Peyer's patch (tissue), 4 donors: ENCODE measurements at places on chromosomes 7 and 10.

DNA sequence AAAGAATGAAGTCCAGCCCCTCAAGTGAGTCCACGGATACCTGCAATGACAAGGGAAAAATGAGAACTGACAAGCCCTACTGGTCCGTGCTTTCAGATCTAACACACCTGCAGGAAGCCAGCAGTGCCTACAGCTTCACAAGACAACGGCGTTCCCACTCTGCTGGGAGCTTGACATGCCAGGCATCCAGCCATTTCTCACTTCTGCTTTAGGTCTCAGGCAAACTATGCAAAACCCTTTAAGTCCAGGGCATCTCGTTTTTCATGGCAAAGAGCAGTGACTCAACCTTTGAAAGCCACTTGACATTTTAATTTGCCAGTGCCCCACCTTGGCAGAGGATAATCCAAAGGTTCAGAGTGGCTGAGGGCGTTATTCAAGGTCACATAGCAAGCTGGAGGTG is 49.1 kb upstream of the GPAM start:
- DNase-seq: no peak

- no peak for DNase-seq
These were observed 105.5 kb downstream of the SLC25A13 start for GRCh38 chr7:96216373-96216772.

GRCh38 chr10:133318494-133319127 is 9.9 kb downstream of the ZNF511 start:
- peak; percentile 54 for DNase-seq

DNA sequence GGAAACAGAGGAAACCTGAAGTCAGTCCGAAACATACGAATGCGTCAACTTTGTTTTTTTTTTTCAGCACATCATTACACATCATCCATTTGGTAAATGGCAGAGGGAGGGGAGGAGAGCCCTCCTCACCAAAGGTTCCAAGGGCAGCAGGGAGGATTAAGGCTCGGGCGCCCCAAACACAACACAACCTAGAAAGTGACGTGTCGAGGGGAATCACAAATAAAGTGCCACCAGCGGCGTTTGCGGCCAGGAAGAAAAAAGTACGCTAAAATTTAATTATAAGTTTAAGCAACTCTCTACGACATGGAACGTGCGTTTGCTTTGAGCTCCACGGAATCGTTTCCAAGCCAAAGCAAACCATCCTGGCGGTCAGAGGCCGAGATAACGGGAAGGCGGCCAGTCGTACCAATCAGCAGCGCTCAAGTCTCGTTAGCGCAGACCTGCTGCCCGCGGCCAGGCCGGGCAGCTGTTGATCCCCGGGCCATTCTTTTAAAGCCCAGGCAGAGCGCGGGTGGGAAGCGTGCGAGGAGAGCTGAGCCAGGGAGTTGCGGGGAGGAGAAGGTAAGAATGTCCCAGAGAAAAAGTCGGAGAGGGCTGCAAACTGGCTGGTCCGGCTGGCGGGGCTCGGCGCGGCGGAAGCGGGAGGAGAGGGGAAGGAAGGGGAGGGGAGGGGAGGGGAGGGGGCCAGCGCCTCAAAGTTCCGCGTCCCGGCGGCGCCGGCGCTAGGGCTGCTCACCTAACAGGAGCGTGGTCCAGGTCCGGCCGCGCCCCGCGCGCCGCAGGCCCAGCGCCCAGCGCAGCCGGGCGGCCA is 719 bp downstream of the DPY19L1 start:
- DNase-seq: peak; percentile 69

- no peak for DNase-seq
These were observed 23.6 kb upstream of the ZNF37A start for GRCh38 chr10:38070501-38070900.

DNA sequence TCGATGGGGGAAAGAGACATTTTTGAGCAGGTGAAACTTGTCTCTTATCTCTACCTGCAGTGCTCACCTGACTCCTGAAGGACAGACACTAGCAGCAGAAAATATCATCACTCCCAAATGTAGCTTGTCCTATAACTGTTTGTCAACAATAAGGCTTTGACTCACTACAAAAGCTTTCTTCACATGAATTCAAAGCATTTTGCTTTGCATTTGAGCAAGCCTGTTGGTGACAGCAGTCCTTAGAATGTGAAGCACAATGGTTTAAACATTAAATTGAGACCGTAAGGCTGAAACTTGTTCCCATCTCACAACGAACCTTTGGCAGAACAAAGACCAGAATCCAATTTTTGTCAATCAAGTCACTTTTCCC is 30.6 kb upstream of the ZNRF2 start:
- DNase-seq: no peak

- peak; percentile 76 for DNase-seq
These were observed 6.6 kb upstream of the INSIG1 start for GRCh38 chr7:155291045-155291530.

DNA sequence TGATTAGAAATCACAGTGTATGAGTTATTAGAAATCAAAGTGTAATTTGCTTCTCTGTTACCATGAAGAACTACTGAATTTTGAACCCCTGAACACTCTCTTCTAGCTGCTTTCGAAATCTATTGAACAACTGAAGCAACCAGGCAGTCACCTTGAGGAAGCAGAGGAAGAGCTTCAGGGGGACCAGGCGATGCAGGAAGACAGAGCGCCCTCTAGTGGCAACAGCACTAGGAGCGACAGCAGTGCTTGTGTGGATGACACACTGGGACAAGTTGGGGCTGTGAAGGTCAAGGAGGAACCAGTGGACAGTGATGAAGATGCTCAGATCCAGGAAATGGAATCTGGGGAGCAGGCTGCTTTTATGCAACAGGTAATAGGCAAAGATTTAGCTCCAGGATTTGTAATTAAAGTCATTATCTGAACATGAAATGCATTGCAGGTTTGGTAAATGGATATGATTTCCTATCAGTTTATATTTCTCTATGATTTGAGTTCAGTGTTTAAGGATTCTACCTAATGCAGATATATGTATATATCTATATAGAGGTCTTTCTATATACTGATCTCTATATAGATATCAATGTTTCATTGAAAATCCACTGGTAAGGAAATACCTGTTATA is 170.7 kb downstream of the HDAC9 start:
- DNase-seq: peak; percentile 90

DNA sequence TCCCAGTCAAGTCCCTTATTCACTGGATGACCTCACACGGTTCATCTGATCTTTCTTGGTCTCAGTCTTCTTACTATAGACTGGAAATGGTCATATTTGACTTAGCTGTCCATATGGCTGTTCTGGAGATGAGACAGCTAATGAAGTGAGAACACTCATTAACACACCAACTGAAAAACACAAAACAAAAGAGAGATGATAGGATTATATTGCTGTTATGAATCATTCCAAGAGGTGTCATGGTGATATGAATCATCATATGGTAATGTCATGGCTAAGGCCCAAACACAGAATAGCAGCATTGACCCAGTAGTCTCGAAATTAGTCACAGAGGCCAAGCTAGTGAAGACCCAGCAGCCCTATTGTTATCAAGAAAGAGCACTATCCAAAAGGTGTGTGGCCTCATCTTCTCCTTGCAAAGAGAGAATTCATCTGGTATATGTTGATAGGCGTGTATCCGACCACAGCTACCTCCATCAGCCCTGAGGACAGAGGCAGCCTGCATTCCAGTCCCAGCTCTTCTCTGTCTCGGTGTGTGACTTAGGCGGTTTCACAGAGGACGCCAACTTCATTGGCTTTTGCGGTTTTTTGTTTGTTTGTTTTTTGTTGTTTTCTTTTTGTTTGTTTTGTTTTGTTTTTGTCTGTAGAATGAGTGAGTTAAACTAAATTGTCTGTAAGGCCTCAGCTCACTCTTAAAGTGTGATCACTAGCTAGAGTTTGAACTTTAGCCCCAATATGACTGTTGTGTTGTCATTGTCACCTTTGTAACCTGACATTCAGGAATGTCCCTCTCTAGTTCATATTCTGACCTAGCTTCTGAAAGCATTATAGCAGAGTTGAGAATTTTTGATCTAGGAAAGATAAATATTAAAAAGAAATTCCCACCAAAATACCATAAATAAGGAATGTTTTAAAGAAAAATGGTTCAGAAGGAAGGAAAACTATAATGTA is 97.4 kb upstream of the PDCD4 start:
- no peak for DNase-seq

- no peak for DNase-seq
These were observed 356.9 kb upstream of the PRKCQ start for GRCh38 chr10:6936931-6937330.

DNA sequence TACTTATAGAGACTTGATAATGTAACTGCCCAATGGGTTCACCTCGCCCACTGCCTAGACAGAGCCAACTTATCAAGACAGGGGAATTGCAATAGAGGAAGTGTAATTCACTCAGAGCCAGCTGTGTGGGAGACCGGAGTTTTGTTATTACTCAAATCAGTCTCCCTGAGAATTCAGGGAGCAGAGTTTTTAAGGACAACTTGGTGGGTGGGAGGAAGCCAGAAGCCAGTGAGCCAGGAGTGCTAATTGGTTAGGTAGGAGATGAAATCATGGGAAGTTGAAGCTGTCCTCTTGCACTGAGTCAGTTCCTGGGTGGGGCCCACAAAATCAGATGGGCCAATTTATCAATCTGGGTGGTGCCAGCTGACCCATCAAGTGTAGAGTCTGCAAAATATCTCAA is 20.1 kb upstream of the C7orf33 start:
- DNase-seq: no peak

DNA sequence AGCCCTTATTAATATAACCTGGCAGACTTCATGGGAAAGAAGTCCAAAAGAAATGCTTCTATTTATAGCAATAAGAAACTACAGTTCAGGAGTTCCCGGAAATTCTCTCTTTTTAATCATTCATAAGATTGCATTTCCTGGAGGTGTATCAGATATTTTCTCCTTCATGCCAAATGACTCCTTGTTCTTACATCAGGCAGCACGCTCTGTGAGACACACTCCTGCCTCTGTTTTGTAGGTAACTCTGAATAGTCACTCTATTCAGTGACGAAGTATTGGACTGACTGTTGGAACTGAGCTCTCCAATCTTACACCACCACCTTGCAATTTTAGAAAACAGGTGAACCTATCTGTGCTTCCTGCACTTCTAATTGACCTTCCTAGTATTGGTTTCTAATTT is 78.7 kb upstream of the MSRB2 start:
- DNase-seq: no peak

GRCh38 chr7:158988996-158989395 is 132.6 kb downstream of the DYNC2I1 start:
- DNase-seq: no peak

DNA sequence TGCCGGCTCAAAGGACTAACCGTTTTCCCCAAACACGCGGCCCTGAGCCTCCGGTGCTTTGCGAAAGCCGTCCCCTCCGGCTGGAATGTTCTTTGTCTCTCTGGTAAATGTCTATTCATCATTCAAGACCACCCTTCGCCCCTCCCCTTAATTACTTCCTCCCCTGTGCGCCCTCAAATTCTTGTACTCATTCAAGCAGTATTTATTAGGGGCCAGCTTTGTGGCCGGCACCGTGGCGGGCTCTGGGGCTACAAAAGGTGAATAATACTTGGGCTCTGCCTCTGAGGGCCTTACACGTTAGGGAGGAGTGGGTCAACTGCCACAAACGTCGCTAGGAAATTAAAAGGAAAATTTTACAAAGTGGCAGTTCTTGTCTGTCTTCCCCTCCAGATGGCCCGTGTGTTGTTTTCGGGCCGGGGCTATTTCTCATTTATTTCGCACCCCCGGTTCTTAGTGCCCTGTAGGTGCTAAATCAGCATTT is 1.5 kb upstream of the MEST start:
- DNase-seq: no peak

GRCh38 chr7:117808910-117809705 is 64.1 kb downstream of the CTTNBP2 start:
- no peak for DNase-seq

DNA sequence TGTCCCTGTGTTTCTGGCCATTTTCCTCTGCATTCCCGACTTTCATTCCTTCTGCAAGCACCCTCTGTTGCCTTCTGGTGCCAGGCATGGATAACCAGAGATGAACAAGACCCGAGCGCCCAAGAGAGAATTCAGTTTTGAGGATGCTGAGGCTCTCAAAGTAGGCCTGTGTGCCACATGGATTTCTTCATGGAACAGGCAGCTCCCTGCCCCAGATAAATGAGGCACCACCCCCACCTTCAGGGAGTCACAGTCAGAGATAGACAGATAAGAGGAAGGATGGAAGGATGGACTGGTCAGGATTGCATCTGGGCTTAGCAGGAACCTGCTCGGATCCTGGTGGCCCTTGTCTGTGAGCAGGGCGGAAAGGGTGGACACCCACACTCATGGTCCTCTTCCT is 49.4 kb downstream of the ADCYAP1R1 start:
- no peak for DNase-seq

- no peak for DNase-seq
These were observed 132.9 kb downstream of the FAM204A start for GRCh38 chr10:118209215-118209614.

DNA sequence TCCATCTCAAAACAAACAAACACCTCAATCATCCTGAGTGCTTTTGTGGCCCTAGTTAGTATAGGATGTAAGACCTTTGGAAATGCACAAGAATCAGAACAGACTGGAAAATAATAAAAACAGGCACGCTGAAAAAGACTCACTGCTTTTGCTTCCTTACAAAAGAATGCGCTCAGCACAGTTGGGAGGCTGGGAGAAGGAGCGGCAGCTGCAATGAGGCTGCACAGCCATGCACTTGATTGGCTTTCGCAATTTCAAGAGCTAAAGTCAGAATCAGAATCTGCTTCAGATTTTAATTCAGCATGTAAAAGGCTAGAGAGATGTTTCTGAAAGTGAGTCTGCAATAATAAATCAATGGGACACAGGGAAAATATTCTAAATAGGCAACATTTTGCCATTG is 97.2 kb downstream of the FRMD4A start:
- DNase-seq: no peak

DNA sequence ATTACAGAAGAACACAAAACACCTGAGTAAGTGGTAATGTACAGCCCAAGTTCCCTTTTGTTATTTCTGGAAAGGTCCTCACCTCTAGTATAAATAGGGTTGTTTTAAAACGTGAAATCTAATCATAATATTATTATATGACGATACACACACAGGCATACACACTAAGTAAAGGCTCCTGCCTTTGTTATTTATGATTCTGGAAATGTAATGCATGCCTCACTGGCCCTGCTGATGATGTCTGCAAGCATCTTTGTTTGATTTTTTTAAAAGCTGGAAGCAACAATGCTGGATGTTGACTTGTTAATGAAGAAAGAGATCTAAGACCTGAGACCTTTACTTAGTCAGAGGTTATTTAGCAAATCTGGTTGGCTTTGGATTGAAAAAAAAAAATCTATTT is 307.4 kb upstream of the SORCS1 start:
- DNase-seq: no peak

- DNase-seq: no peak
These were observed 43.0 kb downstream of the TNS3 start for GRCh38 chr7:47538846-47539311.
